ENCODE measurements at places on chromosomes 13 and 19. TPM values are rescaled to one million over a fixed set of nuclear protein-coding genes. Genes with fewer than 3 reads are reported as not detected.

The COL4A1 gene
- 3.6 TPM for total RNA-seq

DNA sequence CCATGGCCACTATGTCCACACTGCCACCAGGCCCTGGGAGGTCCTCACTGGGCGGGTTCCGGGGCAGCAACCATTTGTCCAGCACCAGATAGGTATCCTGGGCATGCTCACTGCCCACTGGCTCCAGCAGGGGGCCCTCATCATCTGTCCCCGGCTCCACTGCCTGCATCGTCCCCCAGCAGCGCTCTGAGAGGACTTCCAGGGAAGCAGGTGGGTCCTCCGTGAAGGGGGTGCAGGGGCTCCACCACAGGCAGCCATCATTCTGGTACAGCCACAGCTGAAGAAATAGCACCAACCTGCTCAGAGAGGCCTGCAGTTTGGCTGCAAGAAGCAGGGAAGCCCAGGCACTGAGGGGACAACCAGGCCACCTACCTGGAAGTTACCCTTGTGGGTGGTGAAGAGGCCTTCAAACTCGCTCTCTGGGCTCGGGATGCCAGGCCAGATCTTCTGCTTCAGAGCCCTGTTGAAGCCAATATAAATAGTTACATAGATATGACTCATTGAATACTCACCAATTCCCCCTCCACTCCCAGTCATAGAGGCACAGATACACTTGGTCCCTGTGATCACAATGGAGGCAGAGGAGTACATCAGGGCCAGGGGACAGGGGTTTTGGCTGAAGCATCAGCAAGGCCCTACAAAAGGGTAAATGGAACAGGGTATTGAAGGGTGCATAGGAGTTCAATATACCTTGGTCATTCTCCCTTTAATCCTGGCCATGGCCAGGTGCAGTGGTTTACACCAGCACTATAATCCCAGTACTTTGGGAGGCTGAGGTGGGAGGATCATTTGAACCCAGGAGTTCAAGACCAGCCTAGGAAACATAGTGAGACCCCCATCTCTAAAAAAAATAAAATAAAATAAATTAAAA, 4.1 kb downstream of the SWSAP1 start:
- DNase-seq = peak; percentile 86

GRCh38 chr13:52010890-52011631, at the start of gene ATP7B:
ATP7B (minus strand) TSS chr13:52011450; CDS start chr13:52011337, 113 bp downstream.
- no peak for DNase-seq

- no peak for DNase-seq
Observed at GRCh38 chr19:1832046-1832663, 16.1 kb downstream of the REXO1 start.

GRCh38 chr19:4267101-4267900, 11.8 kb upstream of the SHD start:
- DNase-seq = peak; percentile 27
